ENCODE measurements at places on chromosomes 16 and 17.

GRCh38 chr17:65071861-65072260 is 15.3 kb upstream of the GNA13 start:
- no peak for DNase-seq

- peak; percentile 24 for DNase-seq
Observed at GRCh38 chr16:71709229-71709781, 15.2 kb downstream of the PHLPP2 start.

- DNase-seq: no peak
Observed at GRCh38 chr16:30523768-30524574, 2.4 kb downstream of the ZNF768 start.

GRCh38 chr17:75531721-75532072 is 6.2 kb downstream of the LLGL2 start:
- DNase-seq: no peak

- peak; percentile 31 for DNase-seq
Observed at GRCh38 chr16:68229431-68230175, 6.3 kb downstream of the ESRP2 start.

GRCh38 chr17:75975757-75976174 is 3.2 kb downstream of the ACOX1 start:
- DNase-seq: no peak

- DNase-seq: no peak
Observed at GRCh38 chr16:89823087-89823823, 5.0 kb upstream of the SPIRE2 start.

DNA sequence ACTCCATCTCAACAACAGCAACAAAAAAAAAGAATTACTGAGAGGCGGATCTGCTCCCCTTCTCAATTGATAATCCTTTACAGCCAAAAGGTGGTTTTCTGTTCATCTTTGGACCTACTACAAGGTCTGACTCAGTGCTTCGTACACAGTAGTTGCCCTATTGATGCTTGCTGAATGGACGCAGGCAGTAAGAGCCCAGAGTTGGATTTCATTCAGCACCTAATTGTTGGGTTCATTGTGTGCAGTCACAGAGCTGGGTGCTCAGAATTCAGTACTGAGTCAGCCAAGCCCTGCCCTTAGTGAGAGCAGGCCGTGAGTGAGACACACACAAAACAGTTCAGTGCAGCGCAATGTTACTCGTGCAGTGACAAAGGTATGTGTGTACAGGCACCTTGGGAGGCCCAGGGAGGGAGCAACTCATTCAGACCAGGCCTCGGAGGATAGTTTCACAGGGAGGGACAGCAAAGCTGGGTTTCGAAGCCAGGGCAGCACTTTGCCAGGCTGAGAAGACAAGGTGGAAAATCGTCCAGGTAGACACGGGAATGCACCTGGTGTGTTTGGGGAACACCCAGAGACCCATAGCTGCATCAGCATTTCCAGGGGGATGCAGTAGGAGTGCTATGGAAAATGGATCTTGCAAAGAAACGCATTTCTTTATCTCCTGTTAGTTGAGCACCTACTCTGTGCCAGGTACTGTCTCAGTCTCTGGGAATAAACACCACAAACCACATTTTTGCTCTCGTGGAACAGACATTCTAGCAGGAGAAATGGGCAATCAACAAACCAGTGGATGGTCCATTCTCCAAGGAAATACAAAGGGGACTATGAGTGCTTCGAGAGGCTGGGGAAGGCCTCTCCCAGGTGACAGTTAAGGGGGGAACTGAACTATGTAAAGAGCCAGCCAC is 18.1 kb upstream of the KRT17 start:
- no peak for DNase-seq

- no peak for DNase-seq
Observed at GRCh38 chr16:50309156-50309526, 42.8 kb downstream of the ADCY7 start.

GRCh38 chr17:58532555-58532951 is 18.1 kb upstream of the MTMR4 start:
- no peak for DNase-seq

- DNase-seq: no peak
Observed at GRCh38 chr17:39098588-39098987, 52.8 kb downstream of the PLXDC1 start.

DNA sequence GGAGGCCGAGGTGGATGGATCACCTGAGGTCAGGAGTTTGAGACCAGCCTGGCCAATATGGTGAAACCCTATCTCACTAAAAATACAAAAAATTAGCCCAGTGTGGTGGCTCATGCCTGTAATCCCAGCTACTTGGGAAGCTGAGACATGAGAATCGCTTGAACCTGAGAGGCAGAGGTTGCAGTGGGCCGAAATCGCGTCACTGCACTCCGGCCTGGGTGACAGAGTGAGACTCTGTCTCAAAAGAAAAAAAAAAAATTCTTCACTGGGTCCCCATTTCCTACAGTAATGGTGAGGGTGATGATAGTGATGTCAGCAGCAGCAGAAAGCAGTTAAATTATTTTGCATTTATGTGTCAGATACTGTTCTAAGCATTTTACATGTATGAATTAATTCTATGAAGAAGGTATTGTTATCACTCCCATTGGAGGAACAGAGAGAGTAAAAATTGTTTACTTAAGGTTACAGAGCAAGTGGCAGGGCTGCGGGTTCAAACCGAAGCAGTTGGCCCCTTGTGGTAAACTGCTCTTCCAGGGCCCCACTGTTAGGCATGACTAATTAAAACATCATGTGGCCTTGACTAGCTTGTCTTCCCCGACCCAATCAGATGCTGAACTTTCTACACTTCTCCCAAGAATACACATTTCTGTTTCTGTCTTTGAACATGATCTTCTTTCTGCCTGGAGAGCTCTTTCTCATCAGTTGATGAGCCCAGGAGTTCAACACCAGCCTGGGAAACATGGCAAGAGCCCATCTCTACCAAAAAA is 45.8 kb downstream of the STAT3 start:
- DNase-seq: no peak

DNA sequence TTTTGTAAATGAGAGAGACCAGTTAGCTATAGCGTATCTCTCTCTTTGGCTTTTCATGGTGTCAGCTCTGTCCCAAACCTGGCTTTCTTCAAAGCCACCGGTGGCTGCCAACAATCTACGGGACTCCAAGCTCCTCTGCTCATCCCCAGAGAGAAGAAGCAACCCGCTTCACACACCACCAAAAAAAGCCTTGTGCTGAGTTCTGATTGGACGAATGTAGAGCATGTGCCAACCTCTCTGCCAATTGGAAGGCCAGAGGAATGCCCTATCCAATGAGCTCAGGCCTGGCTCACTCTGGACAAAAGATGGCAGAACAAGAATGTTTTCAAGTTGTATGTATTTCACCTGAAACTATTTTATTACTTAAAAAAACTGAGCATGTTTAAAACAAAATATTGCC is 202.4 kb downstream of the C16orf95 start:
- no peak for DNase-seq

DNA sequence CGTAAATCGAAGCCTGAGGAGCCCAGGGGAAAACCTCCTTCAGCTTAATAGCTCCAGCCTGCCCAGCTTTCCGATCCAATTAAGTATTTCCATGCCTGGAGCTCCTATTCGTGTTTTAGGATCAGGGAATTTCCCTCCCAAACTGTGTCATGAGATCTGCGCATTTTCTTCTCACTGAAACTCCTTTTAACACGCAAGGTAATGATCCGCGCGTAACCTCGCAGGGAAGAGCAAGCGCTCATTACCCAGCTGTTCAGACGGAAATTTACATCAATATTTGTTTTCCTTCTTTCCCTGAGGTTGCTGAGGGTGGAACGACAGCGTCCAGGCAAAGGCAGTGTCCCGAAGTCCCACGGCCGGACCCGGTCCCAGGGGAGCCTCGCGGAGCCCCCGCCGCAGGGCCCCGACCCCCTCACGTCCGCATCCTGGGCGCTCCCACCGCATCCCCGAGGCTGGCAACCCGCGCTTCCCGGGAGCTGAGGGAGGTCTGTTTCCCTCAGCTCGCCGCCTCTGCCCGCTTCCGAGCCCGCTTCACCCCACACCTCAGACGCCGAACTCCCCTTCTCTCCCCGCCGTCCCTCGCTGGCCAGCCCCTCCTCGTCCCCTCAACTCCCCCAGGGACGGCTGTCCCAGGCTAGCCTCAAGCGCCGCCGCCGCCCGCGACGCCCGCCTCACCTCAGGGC is 415 bp downstream of the ABCA5 start:
- no peak for DNase-seq

DNA sequence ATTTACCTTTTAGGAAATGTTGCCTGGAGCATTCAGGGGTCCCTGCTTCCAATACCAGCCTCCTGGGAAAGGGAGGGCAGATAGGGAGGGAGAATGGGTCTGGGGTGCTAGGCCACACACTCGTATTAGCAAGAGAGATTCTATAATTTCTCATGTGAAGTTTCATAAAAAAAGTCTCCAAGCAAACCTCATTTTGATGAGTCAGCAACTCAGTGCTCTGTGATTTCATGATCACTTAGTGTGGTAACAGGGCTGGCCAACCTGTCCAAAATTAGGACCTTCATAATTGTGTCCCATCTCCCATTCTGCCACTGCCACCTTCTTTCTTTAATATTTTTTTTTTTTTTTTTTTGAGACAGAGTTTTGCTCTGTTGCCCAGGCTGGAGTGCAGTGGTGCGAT is 41.4 kb downstream of the IGF2BP1 start:
- DNase-seq: no peak

DNA sequence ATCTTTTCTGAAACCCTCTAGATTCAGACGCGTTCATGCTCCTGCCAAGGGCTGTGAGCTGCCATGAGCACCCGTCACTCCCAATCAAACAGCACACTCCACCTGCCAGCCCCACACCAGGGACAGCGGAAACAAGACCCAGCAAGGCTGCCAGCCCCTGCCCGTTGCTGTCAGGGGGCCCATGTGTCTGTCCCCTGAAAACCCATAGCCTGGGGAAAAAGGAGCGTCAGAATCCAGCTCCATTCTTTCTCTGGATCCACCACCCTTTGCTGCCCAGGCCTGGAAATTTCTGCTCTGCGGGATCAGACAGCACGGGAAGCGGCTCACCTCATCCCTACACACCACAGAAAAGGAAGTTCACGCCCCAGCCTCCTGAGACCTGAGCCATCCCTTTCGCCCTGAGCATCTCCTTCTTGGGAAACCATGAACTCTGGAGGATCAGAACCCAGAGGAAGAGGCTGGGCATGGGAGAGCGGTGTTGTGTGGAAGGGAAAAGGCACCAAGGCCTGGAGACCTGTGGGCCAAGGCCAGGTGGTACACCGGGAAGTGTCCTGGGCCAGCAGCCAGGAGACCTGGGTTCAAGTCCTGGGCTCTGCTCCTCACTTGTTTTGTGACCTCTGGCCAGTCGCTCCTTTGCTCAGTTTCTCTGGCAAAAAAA is 51.5 kb upstream of the RCVRN start:
- no peak for DNase-seq

DNA sequence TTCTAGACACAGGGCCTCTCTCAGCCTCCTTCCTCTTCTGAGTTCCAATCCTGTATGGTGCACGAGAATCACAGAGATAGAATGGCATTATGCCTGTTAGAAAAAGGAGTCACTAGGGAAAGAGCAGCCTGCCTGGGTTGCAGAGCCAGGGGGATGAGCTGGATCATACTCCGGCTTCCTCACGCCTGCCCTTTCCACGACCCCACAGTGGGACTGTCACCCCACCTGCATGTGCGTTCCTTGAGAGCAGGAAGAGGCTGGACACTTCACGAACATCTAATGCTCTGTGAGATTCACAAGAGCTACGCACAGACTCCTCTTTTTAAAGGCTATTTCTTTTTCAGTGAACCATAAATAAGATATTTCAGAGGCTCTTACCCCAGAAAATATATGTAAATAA is 54.8 kb downstream of the N4BP1 start:
- DNase-seq: no peak

DNA sequence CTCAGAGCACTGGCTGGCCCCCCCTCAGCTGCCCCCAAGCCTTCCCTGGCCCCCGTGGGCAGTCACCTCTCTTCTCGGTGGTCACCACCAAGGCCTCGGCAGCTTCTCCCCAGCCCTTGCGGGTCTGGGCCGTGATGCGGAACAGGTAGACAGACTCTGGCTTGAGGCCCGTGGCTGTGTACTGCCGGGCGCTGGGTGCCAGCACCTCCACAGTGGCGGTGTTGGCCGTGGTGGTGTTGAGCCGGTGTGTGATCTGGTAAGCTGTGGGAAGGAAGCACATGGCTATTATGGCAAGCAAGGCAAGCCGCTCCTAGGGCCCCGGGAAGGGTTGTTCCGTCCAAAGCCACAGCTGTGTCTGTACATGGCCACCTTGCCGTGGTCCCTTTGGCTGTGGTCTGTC is 78.4 kb upstream of the CDC42EP4 start:
- no peak for DNase-seq

GRCh38 chr17:78252701-78253635 is 21.5 kb downstream of the TMEM235 start:
- DNase-seq: no peak

DNA sequence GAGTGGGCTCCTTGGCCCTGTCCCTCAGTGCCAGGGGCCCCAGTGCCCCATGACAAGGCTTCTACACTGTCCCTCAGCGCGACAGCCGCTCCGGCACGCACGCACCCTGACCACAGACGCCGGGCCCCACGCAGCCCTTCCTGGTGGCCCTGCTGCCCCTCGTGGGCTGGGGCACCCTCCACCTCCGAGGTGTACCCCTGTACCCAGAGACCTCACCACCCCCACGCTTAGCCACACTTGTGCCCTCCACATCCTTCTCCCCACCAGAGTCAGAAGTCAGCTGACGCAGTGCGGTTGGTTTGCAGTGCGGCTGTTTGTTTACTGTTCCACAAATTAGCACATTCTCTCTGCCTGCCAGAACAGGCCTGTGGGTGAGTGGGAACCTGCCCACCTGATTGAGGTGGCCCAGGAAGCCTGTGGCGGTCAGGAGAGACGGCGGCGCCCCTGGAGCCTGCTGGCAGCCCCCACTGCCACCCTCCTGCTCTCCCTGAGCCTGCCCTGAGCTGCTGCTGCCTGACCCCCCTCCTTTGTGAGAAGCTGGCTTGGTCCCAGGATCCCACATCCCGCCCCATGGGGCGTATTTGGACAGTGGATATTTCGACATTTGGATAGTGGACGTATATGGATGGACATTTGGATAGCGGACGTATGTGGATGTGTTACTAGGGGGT is 38.0 kb upstream of the CDH15 start:
- no peak for DNase-seq

DNA sequence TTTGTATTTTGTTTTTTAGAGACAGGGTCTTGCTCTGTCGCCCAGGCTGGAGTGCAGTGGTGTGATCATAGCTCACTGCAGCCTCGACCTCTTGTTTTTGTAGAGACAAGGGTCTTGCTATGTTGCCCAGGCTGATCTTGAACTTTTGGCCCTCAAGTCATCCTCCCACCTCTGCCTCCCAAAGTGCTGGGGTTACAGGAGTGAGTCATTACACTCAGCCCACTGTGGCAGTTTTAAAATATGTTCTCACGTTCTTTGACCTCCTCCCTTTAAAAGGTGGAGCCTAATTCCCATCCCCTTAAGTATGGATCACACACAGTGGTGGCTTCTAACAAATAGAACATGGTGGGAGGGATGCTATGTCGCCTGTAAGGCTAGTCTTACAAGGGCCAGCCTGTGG is 67.7 kb downstream of the ZDHHC7 start:
- no peak for DNase-seq

DNA sequence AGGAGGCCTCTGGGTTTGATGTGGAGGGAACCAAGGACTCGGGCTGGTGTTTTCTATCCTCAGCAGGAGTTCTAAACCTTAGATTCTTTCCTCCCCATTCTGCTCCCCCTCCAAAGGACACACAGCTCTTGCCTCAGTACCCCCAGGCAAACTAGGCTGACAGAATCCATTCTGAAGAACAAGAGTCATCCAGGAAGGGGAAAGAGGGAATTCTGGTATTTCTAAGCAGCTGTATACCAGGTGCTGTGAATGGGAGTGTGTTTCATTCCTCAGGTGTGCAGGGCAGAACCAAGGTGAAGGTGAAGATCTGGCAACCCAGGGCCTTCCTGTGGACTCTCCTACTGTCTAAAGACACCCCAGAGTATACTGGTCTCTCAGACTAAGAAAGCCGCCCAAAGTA is 4.1 kb downstream of the INPP5K start:
- no peak for DNase-seq

GRCh38 chr16:57012353-57012752 is 23.0 kb downstream of the NLRC5 start:
- no peak for DNase-seq
